IMR-90 (cell line): ENCODE measurements at places on chromosomes 13 and 19. TPM values are rescaled to one million over a fixed set of nuclear protein-coding genes. Genes with fewer than 3 reads are reported as not detected.

GRCh38 chr19:16862826-16863415 is 25.9 kb upstream of the F2RL3 start:
- DNase-seq, result no peak

- no peak for DNase-seq
Observed at GRCh38 chr19:37692956-37693620, 26.5 kb downstream of the ZNF607 start.

DNA sequence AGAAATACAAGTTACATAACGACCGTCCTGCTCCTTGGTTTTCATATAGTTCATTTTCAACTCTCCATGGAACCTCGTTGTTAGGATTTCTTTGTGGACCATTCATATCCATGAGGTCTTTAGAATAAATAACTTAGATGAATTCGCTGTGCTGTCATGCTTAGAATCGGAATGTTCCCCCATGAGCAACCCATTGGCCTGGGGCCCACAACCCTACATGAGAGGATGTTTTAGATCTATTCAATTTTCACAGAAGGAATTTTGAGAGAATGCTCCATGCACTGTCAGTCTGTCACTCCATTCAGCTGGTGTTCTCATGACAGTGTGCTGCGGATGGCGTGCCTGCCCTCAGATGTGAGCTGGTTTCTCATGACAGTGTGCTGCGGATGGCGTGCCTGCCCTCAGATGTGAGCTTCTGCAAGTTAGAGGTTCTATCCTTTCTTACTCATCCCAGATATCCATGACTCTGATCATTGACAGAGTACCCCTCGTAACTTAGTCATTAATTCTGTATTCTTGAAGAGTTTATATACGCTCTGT is 1193.1 kb downstream of the EFNB2 start:
- peak; percentile 21 for DNase-seq

DNA sequence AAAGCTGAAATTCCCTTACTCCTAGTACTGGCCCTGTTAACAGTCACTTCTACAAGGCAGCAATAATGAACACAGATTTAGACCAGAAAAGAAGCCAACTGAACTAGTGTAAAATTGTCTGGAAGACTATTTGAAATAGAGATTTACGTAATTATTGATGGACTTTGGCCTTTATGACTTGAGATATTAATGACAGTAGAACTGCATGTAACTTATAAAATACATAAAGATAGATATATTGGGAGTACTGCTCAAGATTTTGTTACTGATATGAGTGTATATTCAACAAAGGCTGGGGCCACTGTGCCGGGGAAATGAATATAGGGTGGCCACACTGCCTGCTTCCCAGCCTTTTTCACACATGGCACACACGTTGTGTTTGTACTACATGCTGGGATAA is 88.8 kb downstream of the STARD13 start:
- DNase-seq, result no peak

DNA sequence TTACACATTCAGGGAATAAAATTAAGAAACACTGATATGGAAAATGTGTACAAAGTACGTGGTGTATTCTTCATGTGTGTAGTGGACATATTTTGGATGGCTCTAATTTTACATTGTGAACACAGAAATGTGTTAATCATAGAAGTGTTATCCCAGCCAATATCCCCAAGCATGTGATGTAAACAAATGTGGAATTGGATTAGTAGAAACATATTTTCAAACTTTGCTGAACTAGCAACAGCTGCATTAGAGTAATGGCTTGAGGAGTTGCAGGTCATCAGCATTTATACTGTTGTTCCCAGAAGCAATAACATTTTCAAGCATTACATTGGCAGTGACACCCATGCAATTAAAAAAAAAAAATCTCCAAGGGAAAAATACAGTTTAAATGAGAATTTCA is 600.6 kb downstream of the SLITRK1 start:
- no peak for DNase-seq

The TGFBR3L gene
- total RNA-seq, result not detected in 2 replicates

The DGKH gene
- 9.7 and 13.4 TPM in 2 replicates for total RNA-seq

The C1QTNF9B gene
- total RNA-seq, result 0.56 and 0.72 TPM in 2 replicates

DNA sequence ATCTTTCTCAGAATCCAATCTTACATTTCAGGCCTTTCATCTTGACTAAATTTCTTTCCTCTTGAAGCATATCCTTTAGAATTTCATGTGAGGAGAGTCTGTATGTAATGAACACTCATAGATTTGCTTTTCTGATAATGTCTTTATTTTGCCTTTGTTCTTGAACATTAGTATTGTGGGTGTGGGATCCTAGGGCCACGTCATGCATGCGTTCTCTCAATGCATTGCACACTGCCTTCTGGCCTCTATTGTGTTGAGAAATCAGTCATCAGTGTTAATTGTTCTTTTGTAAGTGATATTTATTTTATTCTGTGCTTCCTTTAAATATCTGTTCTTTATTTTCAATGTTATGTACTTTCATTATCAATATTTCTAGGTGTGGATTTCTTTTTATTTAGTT is 364.9 kb downstream of the OXGR1 start:
- no peak for DNase-seq

- no peak for DNase-seq
Observed at GRCh38 chr13:74324338-74324737, 190.1 kb upstream of the KLF12 start.

GRCh38 chr19:3945838-3946237 is 13.0 kb downstream of the NMRK2 start:
- DNase-seq, result peak; percentile 29

The ZBTB7A gene
- total RNA-seq, result 3.2 and 4.2 TPM in 2 replicates

DNA sequence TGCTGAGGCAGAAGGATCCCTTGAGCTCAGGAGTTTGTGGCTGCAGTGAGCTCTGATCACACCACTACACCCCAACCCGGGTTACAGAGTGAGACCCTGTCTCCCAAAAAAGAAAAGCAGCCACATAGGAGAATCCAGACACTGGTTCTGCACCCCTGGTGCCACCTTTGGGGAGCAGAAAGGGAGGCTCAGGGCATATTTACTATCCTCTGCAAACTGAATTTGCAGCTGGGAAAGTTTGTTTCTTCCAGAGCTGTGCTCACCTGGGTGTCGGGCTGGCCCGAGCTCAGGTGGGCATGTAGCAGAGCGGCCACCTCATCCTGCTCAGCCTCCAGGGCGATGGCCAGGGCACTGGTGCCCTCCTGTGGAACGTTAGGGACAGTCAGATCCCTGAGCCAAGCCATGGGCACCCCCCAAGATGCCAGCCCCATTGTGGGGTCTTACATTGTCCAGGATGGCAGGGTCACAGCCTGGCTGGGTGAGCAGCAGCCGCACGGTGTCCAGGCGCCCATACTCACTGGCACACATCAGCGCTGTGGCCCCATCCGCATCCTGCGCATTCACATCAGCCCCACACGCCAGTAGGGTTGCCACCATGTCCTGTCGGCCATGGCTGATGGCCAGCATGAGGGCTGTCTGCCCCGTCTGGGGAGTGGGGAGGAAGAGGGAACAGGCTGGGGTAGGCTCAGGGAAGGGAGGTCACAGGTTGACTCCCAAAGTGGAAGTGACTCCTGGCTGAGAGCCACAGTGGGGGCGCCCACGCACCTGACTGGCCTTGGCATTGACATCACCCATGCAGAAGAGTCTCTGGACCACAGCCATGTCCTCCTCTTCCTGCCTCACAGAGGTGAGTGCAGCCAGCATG is 3.1 kb downstream of the RPS28 start:
- DNase-seq, result no peak

GRCh38 chr19:32910874-32911273 is 41.3 kb upstream of the SLC7A9 start:
- peak; percentile 12 for DNase-seq

DNA sequence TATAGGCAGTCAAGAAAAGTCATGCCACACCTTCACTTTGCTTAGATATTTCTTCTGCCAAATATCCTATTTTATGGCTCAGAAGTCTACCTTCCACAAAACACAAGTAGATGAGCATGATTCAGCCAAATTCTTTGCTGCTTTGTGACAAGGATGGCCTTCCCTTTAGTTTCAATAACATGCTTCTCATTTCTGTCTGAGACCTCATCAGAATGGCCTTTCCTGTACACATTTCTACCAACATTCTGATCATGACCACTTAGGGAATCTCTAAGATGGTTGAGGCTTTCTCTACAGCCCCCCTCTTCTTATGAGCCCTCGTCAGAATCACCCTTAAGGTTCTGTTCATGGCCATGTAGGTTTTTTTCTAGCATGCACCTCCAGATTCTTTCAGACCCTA is 96.2 kb downstream of the COL4A2 start:
- peak; percentile 84 for DNase-seq

The ZNF302 gene
- 9.5 and 11.1 TPM in 2 replicates for total RNA-seq

DNA sequence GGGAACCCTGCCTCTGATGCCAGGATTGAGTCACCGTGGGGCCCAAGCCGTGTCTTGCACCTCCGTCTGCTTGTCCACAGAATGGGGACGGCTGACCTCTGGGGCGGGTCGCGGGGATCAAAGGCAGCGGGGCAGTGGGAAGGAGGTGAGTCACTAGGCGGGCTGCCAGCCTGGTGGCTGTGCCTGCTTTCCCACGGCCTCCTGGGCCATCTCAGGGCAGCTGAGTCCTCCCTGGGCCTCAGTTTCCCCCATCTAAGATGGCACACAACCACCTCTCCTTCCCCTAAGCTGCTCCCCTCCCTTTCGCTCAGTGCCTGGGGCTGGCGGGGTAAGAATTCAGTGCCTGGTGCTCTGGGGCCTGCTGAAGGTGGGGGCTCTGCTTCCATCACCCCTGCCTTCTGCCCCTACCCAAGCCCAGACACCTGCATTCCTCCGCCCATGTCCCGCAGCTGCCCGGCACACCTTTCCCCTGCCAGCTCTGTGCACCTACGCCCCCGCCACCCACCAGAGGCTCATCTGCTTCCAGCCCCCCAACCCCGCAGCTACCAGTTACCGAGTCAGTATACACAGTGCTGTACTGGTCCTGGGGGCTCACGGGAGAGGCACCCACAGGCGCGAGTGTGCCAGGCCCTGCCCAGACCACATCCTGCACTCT is 3.5 kb downstream of the MKNK2 start:
- no peak for DNase-seq

- DNase-seq, result no peak
Observed at GRCh38 chr19:18179957-18180356, 6.3 kb downstream of the IFI30 start.

DNA sequence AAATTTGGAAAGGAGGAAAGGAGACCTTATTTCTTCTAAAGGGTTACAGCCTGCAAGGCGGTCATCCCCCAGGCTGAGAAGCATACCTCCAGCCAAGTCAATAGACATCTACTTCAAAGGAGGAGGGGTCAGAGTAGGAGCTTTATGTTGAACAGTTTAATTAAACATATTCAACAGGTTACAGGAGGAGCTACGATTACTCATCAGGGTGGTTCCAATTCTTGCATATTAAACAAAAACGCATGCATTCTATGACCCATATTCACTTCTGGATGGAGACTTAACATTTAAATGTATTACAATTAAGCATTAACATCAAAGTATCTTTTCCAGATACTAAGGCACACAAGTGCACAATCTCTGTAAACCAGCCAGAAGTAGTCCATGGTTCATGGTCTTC is 1955.0 kb downstream of the PCDH9 start:
- DNase-seq, result no peak

- DNase-seq, result no peak
Observed at GRCh38 chr13:27595055-27595811, 25.1 kb downstream of the LNX2 start.

GRCh38 chr19:38699647-38700349 is 44.5 kb downstream of the CAPN12 start:
- no peak for DNase-seq

GRCh38 chr13:26007261-26008125 is 44.3 kb downstream of the SHISA2 start:
- no peak for DNase-seq

The MBD3L5 gene
- total RNA-seq, result not detected in 2 replicates

GRCh38 chr19:54916822-54917221 is 10.9 kb downstream of the NCR1 start:
- no peak for DNase-seq

GRCh38 chr13:80501556-80501955 is 160.6 kb upstream of the SPRY2 start:
- DNase-seq, result no peak

GRCh38 chr13:73991884-73992283 is 142.3 kb downstream of the KLF12 start:
- DNase-seq, result no peak
